ENCODE measurements at places on chromosomes 3 and 15.
A peak's percentile ranks its signal among the peaks of the same experiment; 100 is the strongest.

GRCh38 chr3:11447584-11448200 lies 175.5 kb downstream of the ATG7 start:
- DNase-seq: no peak

- no peak for DNase-seq
Observed at GRCh38 chr3:196145468-196146262, 63.8 kb upstream of the TFRC start.

GRCh38 chr3:42702982-42703694 lies 540 bp upstream of the HHATL start:
- no peak for DNase-seq

DNA sequence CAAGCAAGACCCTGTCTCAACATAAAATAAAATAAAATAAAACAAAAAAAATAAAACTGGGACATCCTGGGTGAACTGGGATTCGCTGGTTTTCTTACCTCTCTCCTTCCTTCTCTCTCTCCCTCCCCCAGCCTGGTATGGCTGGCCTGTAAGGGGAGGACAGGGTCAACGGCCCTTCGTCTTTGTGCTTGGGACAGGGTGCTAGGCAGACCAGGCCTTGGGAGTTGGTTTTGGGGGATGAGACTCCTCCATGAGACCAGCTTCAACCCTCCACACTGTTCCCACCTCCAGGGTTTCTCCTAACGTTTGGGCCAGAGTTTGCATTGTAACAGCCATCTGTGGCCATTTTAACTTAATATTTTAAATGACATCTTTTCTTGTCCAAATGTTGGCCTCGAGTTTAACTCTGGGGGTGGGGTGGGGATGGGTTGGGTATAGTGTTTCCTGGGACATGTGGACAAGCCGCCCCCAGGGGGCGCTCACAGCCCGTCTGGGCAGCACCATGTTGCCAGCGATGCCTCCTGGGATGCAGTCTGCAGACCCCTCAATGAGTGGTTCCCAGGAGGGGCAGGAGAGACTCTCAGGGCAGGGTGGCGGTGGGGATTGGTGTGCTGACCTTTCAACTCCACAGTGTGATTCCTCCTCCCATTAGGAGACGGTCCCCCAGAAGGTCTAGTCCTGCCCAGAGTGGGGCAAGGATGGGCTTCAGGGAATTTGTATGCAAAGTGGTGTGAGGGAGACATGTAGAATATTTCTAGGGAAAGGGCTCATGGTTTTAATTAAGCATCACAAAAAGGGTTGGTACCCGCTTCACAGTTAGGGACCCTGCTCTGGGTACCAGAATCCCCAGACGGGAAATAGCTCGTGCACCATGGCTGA lies 37.7 kb upstream of the LCTL start:
- peak; percentile 47 for DNase-seq

- peak; percentile 27 for DNase-seq
Observed at GRCh38 chr3:60594025-60594424, 657.2 kb downstream of the FHIT start.

DNA sequence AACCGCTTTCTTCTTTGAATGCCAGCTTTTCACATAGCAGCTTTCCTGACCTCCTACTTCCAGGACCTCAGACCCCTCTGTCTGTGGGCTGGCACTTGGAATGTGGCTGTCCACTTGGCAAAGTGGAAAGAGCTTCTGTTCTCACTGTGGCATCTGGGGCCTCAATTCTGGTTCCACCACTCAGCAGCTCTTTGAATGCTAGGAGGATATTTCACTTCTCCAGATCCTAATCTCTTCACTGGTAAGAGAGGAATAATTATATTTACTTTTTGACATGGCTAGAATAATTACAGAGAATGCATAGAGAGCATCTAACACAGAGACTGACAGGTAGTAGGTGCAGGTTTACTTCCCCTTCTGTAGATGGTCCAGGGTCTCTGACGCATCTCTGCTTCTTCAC lies 405.9 kb downstream of the LPP start:
- no peak for DNase-seq

DNA sequence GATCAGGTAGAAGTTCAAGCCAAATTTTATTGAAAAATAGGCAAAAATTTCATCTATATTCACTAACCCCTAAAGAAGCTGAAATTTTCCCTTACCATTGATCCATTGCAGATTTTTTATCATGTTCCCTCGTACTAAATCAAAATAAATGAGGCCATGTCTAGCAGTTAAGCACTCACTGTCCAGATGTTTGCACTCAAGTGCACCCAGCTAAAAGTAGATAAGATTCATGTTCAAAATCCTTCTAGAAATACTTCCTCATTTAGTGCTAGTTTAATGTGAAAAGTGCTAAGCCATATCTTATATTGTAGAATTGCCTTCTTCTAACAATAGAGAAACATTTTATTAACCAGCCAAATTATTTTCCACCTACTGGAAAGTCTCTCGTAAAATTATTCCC lies 164.7 kb upstream of the UBE2E2 start:
- DNase-seq: no peak

- DNase-seq: no peak
Observed at GRCh38 chr3:195210266-195210973, 60.5 kb downstream of the XXYLT1 start.

GRCh38 chr3:117928836-117929235 lies 1105.8 kb downstream of the IGSF11 start:
- DNase-seq: no peak

DNA sequence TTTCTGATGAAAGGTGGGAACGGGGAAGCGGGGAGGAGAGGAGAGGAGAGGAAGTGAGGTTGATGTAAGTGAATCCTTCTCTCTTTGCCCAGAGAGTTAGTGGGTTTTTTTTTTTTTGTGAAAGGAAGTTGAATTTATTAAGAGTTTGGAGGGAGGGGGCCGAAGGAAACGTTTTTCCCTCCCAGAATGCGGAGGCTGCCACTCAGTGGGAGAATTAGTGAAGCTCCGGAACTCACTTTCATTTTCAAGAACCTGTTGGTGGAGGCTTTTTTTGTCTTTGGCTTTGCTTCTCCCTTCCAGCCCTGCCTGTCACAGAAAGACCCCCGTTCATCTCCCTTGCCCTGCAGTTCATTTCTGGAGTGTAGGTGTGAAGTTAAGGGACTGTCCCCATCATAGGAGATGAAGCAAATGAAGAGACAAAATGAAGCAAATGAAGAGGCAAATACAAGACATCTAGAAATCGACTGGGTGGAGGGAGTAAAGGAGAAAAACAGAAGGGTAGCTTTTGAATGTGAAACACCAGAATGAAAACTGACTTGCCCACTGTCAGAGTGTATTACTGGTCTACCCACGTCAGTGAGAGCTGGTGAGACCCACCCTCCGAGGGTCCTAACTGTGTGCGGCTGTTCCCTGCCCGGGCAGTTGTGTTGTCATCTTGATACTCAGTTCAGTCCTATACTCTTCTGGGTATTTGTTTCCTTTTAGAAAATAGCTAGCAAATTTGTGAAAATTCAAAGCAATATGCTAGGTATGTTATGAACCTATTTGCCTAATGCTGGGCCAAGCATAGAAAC lies 91.5 kb downstream of the ITPR1 start:
- peak; percentile 67 for DNase-seq

GRCh38 chr3:96779810-96780209 lies 34.6 kb upstream of the EPHA6 start:
- no peak for DNase-seq

DNA sequence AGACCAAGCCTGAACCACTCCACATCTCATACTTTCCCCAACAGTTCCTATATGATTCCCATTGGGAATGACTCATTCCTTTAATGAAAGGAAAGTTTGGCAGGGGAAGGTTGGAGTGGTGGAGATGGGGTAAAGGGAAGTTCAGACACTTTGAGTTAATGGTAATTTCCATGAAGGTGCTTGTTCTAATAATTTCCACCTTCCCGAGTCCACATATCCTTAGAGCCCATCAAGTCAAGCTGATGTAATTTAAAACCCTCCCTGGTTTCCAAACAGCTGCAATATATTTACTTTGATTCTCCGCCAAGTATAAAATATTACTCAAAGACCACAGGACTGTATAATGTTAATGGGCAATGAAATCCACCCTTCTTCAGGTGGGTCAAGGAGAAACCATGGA lies 95.0 kb upstream of the GALNT15 start:
- DNase-seq: no peak

GRCh38 chr3:45366290-45366689 lies 22.1 kb upstream of the LARS2 start:
- DNase-seq: no peak

- DNase-seq: peak; percentile 42
Observed at GRCh38 chr3:50274371-50275104, 4.3 kb upstream of the LSMEM2 start.

DNA sequence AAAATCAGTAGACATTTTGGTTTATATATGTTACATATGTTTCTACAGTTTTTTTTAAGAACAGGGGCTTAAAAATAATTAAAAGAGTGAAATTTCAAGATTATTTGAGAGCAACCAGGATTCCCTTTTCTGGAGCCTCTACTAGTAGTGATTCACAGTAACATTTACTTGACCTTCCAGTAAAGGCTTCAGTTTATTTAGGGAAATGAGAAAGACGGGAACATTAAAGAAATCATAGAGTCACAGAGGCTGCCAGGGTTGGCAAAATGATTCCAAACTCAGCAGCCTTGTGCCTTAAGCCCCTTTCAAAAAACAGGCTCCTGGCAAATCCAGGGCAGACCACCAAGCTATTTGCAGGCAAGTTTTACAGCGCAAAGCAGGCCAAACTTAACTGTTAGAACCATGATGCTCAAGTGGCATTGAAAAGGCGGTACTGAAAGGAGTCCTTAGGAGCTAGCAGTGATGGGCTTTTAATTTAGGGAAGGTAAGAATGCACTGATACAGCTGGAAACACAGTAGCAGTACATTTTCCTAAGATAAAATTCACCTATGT lies 201.1 kb upstream of the ADAMTS9 start:
- no peak for DNase-seq

DNA sequence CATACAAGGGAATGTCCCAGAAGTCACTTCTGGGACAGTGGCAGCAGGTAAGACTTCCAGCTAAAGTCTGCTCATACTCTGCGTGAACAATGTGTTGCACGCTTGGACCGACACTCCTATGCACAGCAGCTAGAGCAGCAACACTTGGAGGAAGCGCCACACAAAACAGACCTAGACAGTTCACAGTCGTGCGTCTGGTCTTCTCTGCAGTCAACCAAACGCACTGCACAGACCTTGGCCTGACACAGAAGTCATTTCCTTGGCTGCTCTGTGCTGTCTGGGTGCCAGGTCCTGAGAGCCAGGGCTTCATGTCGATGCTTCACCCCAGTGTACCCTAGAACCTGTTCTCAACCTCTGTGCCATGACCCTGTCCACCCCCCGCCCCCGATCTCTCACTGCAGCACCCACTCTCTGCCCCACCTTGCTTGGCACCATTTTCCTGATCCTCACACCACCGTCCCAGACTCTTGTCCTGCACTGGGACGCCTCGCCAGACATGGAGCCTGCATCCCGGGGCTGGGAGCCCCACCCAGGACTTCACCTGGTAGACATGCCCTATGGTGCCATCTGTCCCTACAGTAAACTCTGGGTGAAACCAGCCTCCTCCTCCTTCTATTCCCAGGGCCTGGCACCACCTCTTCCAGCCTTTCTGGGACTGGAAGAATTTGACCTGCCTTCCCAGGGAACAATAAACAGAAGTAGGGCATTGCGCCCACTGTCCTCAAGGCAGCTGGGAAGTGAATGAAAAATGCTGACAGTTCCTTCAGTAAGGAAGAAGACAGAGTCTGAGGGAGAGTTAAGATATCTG lies 3.1 kb downstream of the ATP10A start:
- peak; percentile 15 for DNase-seq
